ENCODE measurements at places on chromosomes 3 and 15.

- DNase-seq, result no peak
Observed at GRCh38 chr3:39295184-39295775, 15.4 kb upstream of the CX3CR1 start.

DNA sequence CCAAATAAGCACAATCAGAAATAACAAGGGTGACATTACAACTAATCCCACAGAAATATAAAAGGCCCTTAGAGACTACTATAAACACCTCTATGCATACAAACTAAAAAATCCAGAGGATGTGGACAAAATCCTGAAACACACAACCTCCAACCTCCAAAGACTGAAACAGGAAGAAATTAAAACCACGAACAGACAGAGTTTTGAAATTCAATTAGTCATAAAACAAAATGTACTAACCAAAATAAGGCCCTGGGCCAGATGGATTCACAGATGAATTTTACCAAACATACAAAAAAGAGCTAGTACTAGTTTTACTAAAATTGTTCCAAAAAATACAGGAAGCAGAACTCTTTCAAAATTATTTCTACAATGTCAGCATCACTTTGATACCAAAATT lies 1043.6 kb downstream of the DIPK2A start:
- no peak for DNase-seq

DNA sequence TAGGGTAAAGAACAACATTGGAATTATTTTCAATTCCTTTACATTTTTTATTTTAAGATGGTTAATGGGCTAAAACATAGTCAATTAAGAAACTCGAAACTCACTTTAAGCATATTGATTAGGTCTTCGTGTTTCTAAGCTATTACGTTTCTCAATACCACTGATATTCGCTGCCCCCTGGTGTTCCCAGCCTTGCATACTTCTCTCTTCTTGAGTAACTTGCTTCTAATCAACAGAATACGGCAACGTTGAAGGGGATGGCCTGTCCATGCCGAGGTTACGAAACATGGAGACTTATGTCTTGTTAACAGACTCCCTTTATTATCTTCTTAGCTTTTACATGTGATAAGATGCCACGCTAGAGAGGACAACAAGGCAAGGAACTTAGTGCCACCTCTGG lies 43.6 kb downstream of the ROBO1 start:
- no peak for DNase-seq

DNA sequence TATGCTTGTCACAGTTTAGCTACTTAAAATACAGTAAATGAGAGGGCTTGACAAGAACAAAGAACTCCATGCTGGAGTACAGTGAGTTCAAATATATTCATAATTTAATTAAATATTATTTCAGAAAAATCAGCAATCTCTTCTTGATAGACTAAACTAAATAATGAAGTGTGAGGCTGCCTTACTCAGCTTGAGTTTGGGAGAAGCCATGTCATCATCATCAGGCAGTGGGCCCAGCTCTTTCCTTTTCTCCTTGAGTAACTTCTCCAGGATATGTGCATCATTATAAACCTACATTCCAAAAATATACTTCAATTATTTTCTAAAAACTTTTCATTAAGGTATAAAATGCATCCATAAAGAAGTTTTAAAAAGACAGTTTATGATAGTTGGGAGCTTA lies 70.5 kb downstream of the PBRM1 start:
- no peak for DNase-seq

DNA sequence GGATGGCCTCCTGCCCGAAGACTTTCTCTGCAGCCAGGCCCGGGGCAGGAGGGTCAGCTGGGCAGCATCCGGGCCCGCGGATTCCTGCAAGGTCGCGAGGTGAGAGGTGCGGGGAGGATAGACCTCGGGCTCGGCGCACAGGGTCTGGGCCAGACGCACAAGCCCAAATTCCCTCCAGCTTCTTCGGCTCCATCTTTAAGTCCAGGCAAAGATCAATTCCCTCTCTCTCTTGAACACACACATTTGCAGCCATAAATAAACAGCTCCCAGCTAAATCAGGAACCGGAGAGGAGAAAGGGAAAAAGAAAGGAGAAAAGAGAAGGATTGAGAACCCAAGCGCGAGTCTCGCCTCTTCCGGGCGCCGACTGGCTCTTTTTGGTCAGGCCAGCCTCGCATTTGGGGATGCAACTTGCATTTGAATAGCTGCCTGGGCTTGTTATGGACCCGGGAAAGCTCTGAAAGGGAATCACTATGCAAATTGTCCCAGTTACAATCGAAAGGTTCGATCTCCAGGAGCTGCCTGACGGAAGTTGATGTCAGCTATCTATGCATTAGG lies 14.5 kb upstream of the ONECUT1 start:
- no peak for DNase-seq

- no peak for DNase-seq
Observed at GRCh38 chr3:51245867-51246266, 139.2 kb upstream of the MANF start.

DNA sequence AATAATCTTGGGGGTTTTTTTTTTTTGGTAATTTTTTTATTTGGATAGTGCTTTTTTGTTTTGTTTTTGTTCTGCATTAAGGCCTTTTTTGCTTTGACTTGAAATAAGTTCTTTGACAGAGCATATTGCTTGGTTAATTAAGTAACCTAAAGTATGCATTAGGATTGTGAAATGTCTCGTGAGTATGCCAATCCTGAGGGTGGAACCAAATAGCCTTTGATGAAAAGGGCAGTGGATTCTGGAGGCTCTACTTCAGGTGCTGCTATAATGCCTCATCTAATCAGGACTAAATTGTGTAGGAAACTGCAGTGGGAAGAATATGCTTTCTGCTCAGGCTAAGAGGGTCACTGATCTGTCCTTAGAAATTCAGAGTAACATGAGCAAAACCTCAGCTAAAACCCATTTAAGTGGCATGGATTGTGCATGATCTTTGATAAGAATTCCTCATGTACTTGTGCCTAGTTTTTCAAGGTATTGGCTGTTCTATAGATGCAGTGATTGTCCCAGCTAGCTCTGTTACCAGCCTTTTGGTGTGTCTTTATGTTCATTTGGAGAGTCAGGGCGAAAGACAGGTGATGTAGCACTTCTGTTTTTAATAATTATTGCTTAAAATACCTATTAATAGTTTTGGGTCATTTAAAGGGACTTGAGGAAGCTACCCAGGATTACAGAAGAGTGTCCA lies 15.4 kb downstream of the CDV3 start:
- DNase-seq, result no peak
